ENCODE measurements at places on chromosomes 16 and 17.

DNA sequence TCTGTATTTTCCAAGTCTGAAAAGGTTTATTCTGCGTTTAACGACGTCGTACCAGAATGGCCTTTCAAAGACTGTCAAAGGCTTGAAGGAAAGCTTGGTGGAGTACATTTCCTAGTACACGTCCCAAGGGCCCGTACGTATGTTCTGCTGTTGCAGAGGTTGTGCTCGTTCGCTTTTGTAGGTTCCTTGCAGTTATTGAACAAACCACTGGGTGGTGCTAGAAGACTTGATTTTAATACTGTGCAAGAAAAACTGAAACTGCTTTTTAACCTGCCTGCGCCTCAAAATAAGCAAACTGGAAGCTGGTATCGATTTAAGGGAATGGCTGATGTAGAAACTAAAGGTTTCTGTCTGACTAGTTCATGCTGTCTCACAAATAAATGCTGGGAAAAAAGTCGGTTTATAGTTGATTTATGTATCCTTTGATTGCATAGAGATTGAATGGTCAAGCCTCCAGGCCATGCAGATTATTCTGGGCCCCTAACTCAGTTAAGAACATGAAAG lies 54.6 kb downstream of the USP10 start:
- peak; percentile 79 for DNase-seq

DNA sequence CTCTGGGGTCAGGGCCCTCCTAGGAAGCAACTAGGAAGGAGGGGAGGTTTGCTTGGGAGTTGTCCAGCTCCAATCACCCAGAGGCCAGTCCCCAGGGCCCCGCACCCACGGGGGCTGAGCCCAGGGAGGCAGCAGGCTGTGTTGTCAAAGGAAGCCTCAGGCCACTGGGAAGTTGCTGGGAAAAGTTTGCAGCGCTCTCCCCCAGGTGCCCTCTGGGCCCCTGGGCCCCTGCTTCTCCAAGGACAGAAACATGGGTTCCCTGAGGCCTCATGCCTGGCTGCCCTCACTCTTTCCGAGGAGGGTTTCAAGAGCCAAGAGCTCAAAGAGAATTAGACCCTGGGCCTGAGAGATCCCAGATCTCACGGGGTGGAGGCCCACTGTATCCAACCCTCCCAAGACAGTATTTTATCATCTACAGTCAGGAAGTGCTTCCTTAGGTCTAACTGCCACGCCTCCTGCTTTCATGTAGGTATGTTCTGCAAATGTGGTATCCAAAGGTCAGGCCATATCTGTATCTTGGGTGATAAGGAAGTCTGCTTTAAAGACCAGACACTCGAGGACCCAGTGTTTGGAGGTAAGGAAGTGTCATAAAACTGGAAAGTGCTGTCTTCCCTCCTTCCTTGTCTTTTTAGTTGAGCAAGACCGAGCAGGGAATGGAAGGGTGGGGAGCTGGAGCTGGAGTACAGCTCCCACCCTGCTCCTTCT lies 44.2 kb upstream of the ZNF423 start:
- DNase-seq, result no peak

- no peak for DNase-seq
Measured at GRCh38 chr16:82282662-82283061, 112.6 kb upstream of the MPHOSPH6 start.

DNA sequence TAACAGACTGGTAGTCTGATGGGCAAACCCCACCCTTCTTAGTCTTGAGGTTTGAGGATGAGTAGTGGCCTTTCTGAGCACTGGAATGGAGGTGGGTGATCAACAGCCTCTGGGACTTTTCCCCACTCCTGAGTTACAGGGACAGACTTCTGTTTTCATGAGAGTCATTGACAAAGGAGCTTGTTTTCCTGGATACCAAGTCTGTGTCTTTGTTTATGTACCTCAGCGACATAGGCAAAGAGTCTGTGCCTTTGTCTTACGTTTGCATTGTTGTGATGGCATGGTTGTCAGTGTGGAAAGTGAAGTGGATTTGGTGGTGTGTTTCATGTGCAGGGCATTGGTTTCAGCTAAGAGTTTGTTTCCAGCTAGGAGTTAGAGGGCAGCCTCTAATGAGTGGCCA lies 17.5 kb downstream of the EPN2 start:
- no peak for DNase-seq

GRCh38 chr17:29018788-29019474 lies 13.1 kb upstream of the SEZ6 start:
- DNase-seq, result no peak

GRCh38 chr16:86201746-86202145 lies 302.8 kb downstream of the IRF8 start:
- no peak for DNase-seq

GRCh38 chr17:37592291-37592690 lies 16.9 kb downstream of the SYNRG start:
- DNase-seq, result no peak

GRCh38 chr16:85625485-85626117 lies 12.5 kb downstream of the GSE1 start:
- DNase-seq, result no peak

- DNase-seq, result no peak
Measured at GRCh38 chr17:9498490-9498889, 77.1 kb downstream of the STX8 start.

GRCh38 chr17:39508987-39509386 lies 47.7 kb downstream of the CDK12 start:
- no peak for DNase-seq

DNA sequence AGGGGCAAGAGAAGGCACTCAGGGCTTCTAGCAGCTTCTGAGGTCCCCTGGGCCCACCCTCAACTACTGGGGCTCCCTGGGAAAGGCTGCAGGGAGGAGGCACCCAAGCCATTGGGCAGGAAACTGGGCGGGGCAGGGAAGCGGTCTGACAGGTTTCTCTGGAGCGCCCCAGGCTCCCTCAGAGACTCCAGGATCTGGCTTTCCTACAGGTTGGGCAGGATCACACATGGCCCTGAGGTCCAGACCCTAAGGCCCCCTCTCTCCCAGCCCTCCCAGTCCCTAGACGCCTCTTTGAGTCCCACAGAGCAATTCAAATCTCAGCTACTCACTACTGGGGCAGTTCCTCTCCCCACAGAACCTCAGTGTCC lies 14.3 kb downstream of the JUP start:
- DNase-seq, result no peak
